ENCODE measurements at places on chromosomes 4 and X.

- DNase-seq: peak; percentile 16
Observed at GRCh38 chr4:48780865-48781214, 761 bp upstream of the FRYL start.

- no peak for DNase-seq
Observed at GRCh38 chr4:81007417-81007816, 23.1 kb upstream of the BMP3 start.

DNA sequence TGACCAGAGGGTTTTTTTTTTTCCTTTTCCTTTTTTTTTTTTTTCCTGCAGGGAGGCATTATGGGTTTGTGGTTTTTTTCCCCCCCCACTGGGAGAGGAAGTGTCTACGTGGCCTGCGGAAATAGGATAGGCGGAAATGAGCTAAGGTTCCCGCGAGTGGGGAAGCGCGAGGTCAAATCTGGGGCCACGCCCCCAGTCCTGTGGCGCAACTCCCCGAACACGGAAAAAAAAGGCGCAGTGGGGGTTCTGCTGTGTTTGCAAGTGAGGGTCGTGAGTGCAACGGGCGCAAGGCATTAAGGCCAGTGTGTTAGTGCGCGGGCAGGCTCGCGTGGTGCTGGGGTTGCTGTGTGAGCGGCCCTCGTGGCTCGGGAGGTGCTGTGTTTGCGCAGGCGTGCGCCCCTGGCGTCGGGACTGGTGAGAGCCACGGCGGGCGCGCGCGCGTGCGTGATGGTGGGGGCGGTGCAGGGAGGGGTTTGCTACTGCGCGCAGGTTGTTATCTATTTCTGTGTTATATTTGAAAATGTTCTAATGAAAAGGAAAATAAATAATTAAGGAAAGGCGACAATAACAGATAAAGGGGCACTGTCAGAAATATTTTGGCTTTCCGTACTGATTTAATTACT, 685 bp upstream of the MORF4L2 start:
- DNase-seq: peak; percentile 66

- no peak for DNase-seq
Observed at GRCh38 chr4:184247421-184247820, 29.7 kb upstream of the ENPP6 start.

DNA sequence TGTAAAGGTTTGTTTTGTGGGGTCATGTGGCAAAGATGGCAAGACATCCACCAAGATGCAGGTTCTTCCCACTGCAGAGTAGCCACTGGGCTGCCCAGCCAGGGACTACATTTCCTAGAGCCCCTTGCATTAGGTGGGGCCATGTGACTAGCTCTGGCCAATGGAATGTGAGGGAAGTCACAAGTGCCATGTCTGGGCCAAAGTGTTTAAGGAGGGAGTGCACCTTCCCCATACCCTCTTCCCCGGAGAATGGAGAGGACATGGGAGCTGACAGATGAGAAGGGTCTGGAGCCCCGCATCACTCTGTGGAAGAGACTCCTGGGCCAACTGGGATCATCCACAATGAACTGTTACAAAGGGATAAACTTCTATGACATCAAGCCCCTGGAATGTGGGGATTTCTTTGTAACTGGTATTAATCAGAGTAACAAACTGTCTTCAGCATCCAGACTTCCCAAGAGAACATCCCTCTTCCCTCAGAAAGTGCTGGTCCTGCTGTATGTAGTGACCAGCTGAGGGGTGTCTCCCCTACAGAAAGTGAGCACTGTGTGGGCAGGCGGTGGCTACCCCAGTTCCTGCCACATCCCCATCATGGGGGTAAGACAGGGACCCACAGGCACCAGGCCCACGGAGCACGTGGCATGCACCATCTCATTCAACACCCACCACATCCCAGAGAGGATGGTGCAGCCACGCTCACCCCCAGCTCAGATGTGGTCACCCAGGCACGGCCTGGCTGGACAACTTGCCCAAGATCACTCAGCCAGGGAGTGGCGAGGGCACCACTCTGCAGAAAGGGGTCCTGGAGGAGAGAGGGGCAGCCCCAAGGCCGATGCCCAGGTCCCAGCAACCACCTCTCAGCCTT, 10.9 kb downstream of the PPP2R2C start:
- DNase-seq: no peak

DNA sequence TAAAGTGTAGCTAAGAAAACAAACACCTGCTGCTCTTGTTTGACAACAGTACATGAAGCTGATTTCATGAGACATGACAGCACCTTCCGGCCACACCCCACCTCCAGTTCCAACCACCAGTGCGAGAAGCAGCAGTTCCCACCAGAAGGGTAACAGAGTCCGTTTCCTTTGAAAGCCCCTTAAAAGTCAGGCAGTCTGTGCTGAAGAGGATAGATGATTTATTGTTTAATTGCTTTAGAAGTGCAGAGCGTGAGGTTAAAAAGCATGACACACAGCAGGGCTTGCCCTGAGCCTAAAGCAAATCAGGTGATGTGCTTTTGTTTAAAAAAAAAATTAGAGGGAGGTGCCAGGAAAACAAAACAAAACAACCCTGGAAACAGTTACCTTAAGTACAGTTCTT, 82.6 kb downstream of the HADH start:
- DNase-seq: no peak

GRCh38 chr4:73066445-73066844, 3.1 kb downstream of the COX18 start:
- no peak for DNase-seq

DNA sequence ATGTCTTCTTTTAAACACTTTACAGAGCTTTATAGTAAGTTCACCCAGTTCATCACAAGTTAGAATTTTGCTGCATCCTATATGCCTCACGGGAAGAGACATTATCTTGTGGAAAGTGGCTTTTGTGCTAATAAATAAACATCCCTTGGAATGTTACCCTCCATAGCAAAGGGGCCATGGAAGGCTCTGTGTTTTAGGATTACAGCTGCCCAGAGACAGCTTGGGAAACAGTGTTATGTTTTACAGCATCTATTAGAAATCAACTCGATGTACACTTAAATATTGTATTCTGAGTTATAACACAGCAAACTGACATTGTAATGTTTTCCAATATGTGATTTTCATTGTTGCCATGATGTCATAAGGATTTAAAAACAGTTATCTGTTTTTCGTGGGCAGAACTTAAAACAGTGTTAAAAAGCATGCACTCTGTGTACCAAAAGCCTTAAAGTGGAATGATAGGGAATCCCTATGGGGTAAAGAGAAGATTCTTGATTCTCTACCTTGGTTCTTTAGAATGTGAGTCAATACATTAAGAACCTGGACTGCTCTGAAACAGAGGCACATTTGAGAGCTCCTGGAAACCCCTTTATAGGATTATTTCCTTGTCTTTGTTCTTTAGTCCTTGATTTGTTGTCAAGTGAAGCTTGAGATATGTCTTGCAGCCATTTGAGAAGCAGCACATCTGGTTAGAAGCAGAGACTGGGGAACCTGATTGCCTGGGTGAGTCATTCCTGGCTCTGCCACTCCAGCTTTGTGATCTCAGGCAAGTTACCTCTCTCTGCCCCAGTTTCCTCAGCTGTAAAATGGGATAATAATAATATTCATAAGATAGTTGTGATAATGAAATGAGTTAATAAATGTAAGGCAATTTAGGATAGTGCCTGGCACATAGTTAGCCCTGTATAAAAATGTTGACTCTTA, 41.6 kb downstream of the ARHGAP10 start:
- DNase-seq: no peak

DNA sequence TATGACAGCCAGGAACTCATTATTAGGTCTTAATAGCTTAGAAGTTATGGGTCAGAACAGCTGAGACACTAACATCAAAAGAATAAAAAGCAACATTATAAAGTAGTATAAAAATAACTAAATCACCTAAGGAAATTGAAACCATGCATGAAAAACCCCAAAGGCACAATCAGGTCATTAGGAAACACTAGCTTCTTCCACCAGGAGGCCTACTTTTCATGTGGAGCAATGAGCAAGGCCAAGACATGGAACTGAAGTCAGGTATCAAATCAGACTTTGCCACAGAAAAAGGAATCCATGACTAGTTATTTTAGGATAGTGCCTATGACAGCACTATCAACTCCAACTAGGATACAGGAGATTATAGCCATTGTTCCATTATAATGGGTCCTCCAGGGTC, 7.9 kb downstream of the HUWE1 start:
- no peak for DNase-seq

DNA sequence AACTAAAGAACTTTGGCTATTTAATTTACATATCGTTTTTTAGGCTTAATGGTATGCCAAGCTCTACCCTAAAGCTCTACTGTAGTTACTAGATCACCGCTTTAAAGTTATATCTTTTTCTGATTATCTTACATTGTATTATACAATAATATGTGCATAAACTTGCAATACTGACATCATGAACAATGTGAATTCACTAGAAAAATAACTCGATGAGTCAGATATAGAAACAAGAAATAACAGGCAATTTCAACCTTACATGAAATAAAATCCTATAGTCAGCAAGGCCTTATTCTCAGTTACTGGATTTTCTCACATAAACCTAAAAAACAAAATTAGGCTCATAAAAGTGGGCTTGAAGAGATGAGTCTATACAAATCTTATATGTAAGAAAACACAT, 32.5 kb downstream of the PDGFC start:
- no peak for DNase-seq

GRCh38 chrX:12034741-12035140, 103.5 kb upstream of the FRMPD4 start:
- DNase-seq: no peak

- no peak for DNase-seq
Observed at GRCh38 chr4:79334341-79334740, 8.5 kb upstream of the NAA11 start.

DNA sequence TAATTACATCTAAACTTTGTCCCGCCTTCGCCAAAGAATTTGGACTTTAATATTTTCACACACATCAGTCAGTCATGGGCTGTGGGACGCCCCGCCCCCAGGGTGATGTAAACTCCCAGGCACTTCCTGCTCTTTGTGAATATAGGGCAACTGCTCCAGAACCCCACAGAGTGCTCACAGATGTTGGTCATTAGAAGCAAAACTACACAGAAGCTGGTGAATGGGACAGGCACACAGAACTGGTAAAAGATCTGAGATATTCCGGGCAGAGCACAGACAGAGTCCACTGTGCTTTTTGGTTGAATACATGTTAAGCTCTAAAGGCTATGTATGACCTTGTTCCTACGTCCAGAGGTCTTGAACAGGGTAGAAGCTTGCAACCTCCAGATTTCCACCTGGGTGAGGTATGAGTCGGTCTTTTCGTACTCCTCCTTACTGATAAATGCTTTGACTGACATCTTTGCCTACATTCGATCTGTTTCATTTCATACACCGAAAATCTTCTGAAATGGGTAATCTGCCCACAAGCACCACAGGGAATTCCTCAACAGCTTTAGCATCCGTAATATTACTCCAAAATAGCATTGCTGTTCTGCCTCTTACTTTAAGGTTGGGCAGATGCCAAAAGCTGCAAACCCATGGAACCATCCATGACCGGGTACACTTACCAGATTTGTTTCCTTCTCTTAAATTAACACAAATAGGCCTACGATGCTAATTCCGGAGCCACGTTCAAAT, 144.6 kb downstream of the AMELX start:
- no peak for DNase-seq

GRCh38 chr4:118237531-118237930, 115.3 kb downstream of the PRSS12 start:
- DNase-seq: no peak

DNA sequence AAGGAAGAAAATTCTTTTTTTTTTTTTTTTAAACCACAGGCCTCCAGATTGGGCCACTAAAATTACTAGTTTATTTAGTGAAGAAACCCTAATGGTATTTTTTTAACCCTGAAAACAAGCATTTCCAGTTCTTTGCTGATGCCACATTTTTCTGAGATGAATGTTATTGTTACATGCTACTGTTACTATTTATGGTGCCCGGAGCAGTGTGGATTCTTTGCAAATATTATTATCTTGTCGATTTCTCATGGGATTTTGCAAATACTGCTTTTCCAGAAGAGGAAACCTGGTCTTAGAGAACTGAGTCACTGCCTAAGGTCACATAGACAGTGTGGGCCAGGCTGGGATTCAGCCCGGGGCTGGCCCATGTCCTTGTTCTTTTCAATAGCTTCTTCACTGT, 8.7 kb upstream of the ALAS2 start:
- no peak for DNase-seq

- DNase-seq: no peak
Observed at GRCh38 chr4:157957905-157958304, 214.9 kb downstream of the GASK1B start.

- no peak for DNase-seq
Observed at GRCh38 chr4:128751354-128751753, 58.1 kb upstream of the JADE1 start.

GRCh38 chr4:64539234-64539849, 130.1 kb upstream of the TECRL start:
- no peak for DNase-seq

DNA sequence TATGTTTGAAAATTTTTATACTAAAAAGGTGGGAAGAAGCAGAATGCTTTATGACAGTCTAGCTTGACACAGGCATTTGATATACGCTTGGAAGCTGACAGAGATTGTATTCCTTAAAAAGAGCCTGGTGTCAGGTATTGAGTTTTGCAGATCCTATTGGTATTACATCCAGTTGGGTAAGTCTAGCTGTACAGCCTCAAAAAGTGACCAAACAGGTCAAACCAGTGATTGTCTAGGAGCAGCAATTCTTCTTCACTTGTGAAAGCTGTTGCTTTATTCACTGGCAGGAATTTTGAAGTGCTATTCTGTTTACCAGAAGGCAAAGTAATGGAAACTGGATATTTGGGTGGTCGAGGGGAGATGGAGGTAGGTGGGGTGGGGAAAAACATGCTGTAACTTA, 77.5 kb downstream of the UCHL1 start:
- no peak for DNase-seq

GRCh38 chrX:31420711-31421151, 348.9 kb upstream of the FTHL17 start:
- DNase-seq: no peak

DNA sequence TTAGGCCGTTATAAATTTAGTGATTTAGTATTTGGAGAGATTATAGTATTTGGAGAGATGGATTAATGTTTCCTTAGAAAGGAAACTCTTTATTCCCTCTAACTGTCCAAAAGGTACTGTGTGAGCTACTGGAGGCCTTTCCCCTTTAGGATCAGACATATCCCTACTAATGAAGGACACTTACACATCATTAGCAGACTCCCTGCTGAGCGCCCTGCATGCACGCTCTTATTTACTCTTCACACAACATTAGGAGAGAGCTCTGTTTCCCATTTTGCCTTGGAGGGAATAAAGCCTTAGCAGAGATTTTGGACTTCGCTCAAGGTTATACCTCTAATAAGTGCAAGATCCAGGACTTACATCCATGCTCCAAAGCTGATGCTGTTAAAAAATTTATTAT, 17.8 kb upstream of the STOX2 start:
- DNase-seq: no peak

DNA sequence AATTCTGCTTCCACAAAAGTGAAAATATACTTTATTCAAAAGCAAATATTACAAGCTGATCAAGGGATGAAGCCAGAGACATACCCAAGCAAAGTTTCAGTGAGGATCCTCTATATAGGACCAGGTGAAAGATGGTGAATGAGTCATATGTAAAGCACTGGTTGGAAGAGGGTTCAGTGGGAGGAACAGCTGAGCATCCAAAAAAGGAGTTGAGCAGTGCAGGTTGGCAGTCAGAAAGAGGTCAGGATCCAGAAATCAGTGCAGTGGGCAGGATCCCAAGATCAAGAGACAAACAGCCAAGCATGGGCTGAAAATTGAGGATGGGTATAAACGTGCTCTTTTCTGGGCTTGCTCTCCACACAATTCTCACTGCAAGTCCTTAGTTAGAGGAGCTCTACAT, 30.3 kb downstream of the OTC start:
- DNase-seq: no peak

- DNase-seq: no peak
Observed at GRCh38 chr4:137203601-137204000, 328.7 kb downstream of the PCDH18 start.

GRCh38 chrX:118773782-118774181, 46.4 kb downstream of the IL13RA1 start:
- no peak for DNase-seq
